H9 (cell line): ENCODE measurements at places on chromosomes 12 and 14. TPM values are rescaled to one million over a fixed set of nuclear protein-coding genes. Genes with fewer than 3 reads are reported as not detected.

CYP27B1 gene
- total RNA-seq: 6.1 and 6.5 TPM in 2 replicates

- no peak for DNase-seq
- H3K4me3 ChIP-seq: no peak overlapping the region
- H3K4me1 ChIP-seq: no peaks in the 10 kb centered on the region
Measured at GRCh38 chr14:77991128-77991772, 178.9 kb upstream of the NRXN3 start.

CLEC1B gene
- not detected in 2 replicates for total RNA-seq

DNA sequence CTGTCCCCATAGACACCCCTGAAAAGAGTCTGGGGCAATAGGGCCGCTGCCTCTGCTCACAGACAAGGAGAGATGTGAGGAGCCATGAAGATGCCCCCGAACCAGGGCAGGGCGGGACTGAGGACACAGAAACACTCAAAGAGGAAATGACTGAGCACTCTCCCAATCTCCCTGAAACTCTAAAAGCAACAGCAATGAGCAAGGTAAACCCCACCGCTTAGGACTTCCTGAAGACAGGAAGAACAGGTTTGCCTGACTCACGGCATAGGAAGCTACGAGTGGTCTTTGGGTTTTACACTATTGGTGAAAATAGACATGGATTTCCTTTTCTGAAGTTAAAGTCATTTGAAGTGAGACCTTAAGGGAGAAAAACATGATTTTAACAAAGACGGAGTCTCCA, 32.5 kb downstream of the STX2 start:
- H3K4me3 ChIP-seq: no peak overlapping the region
- no peak for DNase-seq
- no peaks in the 10 kb centered on the region for H3K27me3 ChIP-seq
- H3K4me1 ChIP-seq: no peaks in the 10 kb centered on the region
- H3K36me3 ChIP-seq: peaks cover 33% of the 10 kb centered on the region

SLC8A3 gene
- total RNA-seq: 0.07 and 0.13 TPM in 2 replicates

- no peaks in the 10 kb centered on the region for H3K27me3 ChIP-seq
- no peaks in the 10 kb centered on the region for H3K36me3 ChIP-seq
- no peaks in the 10 kb centered on the region for H3K4me1 ChIP-seq
Measured at GRCh38 chr12:27359578-27360340, 27.1 kb downstream of the BMAL2 start.

GRCh38 chr14:79044894-79045624, 874.9 kb downstream of the NRXN3 start:
- no peaks in the 10 kb centered on the region for H3K36me3 ChIP-seq
- H3K27me3 ChIP-seq: no peaks in the 10 kb centered on the region
- peak; percentile 61 for DNase-seq
- H3K4me1 ChIP-seq: peaks cover 2% of the 10 kb centered on the region; the same call in 1 of the 2 replicates

DNA sequence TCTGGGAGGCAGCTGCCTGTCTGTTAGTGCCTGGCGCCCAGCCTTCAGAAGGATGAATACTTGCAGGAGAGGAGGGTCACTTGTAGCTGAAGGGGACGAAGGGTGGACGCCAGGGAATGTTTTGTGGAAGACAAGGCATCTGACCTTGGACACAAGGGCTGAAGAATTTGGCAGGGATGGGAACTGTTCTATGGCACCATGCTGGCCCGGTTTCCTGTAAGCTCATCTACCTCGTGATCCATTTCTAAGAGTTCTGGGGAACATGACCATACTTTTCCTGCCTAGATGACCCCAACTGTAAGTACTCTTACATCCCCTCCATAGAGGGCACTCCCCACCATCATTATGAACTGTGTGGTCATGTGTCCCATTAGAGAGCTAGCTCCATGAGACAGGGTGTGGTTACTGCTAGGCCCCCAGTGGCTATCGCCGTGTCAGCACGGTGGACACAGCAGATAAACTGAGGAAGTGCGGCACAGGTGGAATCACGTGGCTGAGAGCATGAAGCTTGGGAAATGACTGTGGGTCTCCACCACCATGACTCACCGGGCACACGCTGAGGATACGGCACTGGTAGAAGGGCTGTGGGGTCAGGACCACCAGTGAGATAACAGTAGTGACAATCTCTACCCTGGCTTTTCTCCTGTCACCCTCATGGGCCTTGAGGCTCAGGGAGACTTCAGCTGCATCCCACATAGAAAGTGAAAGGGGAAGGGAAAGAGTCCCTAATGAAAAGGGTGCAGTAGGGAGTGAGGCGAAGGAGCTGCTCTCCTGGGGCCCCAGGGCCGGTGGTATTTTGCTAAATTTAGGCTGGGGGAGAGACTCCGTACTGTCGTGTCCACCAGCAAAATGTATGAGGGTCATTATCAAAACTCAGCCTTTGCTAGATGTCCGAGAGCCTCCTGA, 252.6 kb downstream of the FOXN3 start:
- DNase-seq: no peak
- H3K4me1 ChIP-seq: no peaks in the 10 kb centered on the region
- no peaks in the 10 kb centered on the region for H3K27me3 ChIP-seq
- peaks cover 52% of the 10 kb centered on the region for H3K36me3 ChIP-seq
- H3K4me3 ChIP-seq: no peak overlapping the region

DNA sequence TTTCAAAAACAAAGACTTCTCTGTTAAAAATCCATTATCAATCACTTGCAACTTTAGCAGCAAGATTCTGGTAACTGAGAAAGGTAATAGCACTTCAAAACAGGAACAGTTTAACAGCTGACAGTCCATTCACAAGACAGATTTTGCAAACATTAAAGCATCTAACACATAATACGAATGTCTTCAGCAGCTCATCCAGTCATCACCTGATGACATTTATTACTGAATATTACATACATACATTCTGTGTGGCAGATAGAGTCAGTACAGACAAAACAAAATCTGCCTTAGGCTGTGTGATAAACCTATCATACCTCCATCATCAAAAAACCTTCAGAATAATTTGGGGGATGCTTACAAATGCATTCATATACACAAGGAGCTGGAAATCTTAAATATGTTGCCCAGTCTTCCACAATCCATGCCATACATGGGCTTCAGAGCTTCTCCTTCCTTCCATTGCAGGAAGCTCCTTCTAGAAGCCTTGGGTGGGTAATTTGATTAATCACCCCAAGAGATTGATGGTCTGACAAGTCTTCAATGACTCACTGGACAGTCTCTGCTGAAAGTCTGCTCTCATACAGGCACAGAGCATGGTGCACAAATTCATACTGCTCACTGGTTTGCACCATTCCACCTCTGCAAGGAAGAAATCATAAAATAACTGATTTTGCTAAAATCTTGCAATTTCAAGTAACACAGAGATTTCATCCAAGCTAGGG, 1.6 kb upstream of the PTPRB start:
- H3K4me1 ChIP-seq: 0 out of 2 replicates have a peak, but pooled peaks cover 4% of the 10 kb centered on the region
- H3K27ac ChIP-seq: no peak overlapping the region
- no peaks in the 10 kb centered on the region for H3K36me3 ChIP-seq
- no peak for DNase-seq
- no peak overlapping the region for H3K4me3 ChIP-seq

NKX2-8 gene
- total RNA-seq: not detected in 2 replicates

PTGDR gene
- total RNA-seq: not detected in 2 replicates

DNA sequence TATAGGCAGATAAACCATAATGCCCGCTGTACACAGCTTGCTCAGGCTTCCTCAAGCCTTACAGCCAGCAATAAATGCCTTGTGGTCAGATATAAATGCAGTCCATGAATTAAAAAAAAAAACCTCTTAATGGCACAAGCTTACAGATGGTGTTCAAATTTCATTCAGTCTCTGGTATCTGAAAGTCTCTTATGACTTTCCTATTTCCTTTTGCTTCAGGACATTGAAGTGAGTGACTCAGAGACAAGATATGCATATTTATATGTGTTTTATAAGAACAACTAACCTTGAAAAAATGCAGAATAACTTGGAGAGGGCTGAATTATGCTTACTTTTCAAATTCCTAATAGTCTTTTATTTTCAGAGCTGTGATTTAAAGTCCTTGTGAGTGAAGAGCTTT, 426.9 kb upstream of the MIS18BP1 start:
- DNase-seq: no peak
- no peaks in the 10 kb centered on the region for H3K27me3 ChIP-seq
- H3K27ac ChIP-seq: no peak overlapping the region
- H3K36me3 ChIP-seq: no peaks in the 10 kb centered on the region
- no peaks in the 10 kb centered on the region for H3K4me1 ChIP-seq
- H3K4me3 ChIP-seq: no peak overlapping the region

DNA sequence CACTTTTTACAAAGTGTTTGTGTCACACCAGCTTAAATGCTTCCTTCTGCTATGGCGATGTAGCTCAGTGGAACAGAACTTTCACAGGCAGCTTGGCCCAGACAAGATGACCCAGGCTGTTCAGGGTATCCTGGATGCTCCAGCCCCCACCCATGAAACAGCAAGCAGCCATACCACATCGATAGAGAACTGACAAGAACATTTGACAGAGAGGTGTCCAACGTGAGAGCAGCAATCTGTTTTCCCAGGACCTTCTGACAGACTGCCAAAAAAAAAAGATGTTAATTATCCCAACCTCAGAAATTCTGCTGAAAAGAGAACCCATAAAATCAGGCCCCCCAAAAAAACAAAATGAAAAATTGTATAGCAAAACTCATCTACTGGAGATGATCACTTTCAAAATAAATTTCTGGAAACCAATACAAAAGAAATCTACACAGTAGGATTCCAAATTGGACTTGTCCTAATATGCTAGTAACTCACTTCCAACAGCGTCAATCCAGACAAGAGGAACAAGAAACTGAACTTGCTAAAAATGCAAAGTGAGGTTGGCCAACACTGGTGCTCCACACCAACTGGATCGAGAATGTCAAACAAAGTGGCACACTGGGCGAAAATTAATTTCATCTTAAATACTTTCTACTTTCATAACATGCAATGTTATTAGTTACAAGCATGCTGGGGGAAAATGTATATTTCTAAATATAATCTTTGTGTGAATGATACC, 118.8 kb downstream of the DPF3 start:
- H3K4me3 ChIP-seq: no peak overlapping the region
- H3K27me3 ChIP-seq: no peaks in the 10 kb centered on the region
- H3K36me3 ChIP-seq: no peaks in the 10 kb centered on the region
- no peak for DNase-seq
- H3K27ac ChIP-seq: no peak overlapping the region

PTPN11 gene
- 108 and 112 TPM in 2 replicates for total RNA-seq

LRRK2 gene
- 0.11 and 0.17 TPM in 2 replicates for total RNA-seq

- no peaks in the 10 kb centered on the region for H3K27me3 ChIP-seq
- no peaks in the 10 kb centered on the region for H3K4me1 ChIP-seq
- no peak overlapping the region for H3K27ac ChIP-seq
- H3K4me3 ChIP-seq: no peak overlapping the region
Measured at GRCh38 chr12:74791365-74791764, 253.7 kb downstream of the ATXN7L3B start.

DNA sequence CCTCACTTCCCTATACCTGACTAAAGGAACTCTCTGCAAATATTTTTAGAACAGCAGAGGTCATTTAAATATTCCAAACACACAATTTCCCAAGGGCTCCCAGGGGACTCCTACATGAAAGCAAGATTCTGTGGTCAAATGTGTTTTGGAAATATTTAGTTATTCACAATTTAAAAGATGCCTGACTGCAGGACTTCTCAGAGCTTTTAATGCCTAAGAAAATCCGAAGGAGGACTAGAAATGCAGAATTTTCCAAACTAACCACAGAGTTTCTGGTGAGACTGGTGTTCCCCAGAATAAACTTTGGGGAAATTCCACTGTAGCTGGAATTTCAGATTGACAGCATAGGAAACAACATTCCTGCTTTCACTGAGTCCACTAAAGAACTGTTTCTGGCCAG, 84.8 kb upstream of the MAP1LC3B2 start:
- H3K27me3 ChIP-seq: no peaks in the 10 kb centered on the region
- H3K4me1 ChIP-seq: no peaks in the 10 kb centered on the region
- DNase-seq: no peak
- no peak overlapping the region for H3K27ac ChIP-seq
- peaks cover 7% of the 10 kb centered on the region for H3K36me3 ChIP-seq

DNA sequence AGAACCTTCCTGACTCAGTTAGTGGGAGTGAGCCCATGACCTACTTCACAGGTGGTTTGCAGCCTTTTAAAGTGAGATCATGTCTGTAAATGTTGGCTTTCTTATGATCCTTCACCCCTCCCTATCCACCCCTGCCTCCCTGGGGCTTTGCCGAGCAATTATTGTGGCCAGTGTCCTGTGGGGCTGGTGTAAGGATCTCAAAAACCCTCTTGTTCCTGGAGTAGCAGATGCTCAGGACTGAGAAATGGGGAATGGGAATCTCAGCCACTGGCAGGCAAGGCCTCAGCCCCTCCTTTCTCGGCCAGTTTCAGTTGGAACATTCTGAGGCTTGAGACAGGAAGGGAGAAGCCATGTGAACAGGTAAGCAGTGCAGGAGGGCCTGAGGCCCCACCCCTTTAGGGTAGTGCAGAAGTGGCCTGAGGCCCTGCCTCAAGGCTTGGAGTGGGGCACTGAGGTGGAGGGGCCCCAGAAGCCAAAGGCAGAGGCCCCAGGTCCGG, 53.8 kb downstream of the PLEKHG3 start:
- no peaks in the 10 kb centered on the region; the same call in 1 of the 3 replicates for H3K36me3 ChIP-seq
- no peaks in the 10 kb centered on the region for H3K27me3 ChIP-seq
- no peak overlapping the region for H3K4me3 ChIP-seq
- peaks cover 5% of the 10 kb centered on the region; the same call in 1 of the 2 replicates for H3K4me1 ChIP-seq
- DNase-seq: no peak

GRCh38 chr12:115983226-115983798, 294.2 kb downstream of the MED13L start:
- H3K27me3 ChIP-seq: no peaks in the 10 kb centered on the region
- peak; percentile 76 for DNase-seq
- H3K27ac ChIP-seq: no peak overlapping the region

TEX52 gene
- 0.20 TPM in 2 replicates for total RNA-seq

RTL1 gene
- not detected in 2 replicates for total RNA-seq

- H3K27ac ChIP-seq: no peak overlapping the region
- no peak for DNase-seq
- no peaks in the 10 kb centered on the region for H3K4me1 ChIP-seq
- no peaks in the 10 kb centered on the region for H3K27me3 ChIP-seq
Measured at GRCh38 chr14:58282925-58283593, 15.3 kb upstream of the ARID4A start.

DNA sequence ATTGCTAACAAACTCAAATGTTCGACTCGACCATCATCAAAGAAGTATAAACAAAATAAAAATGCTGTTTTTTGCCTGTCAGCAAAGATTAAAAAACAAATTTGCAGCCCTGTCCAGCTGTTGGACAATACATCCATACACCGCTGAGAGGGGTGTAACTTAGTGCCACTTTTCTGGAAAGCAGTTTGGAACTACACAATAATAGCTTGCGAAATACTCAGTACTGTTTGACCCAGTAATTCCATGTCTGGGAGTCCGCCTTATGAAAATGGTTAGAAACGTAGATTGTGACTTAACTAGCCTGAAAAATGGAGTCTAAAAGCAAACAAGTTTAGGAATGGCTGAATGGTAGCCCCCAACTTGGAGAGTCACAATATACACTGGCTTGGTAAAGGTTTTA, 6.4 kb downstream of the USP30 start:
- H3K36me3 ChIP-seq: no peaks in the 10 kb centered on the region
- no peak for DNase-seq
- H3K4me1 ChIP-seq: no peaks in the 10 kb centered on the region
- H3K4me3 ChIP-seq: no peak overlapping the region
- H3K27ac ChIP-seq: no peak overlapping the region

GRCh38 chr12:76927170-76927784, 48.5 kb upstream of the CSRP2 start:
- H3K4me3 ChIP-seq: no peak overlapping the region
- DNase-seq: peak; percentile 82
- no peaks in the 10 kb centered on the region; the same call in 2 of the 3 replicates for H3K36me3 ChIP-seq
